Endothelial cell of umbilical vein (primary cell): ENCODE measurements at places on chromosomes 2 and 18.

DNA sequence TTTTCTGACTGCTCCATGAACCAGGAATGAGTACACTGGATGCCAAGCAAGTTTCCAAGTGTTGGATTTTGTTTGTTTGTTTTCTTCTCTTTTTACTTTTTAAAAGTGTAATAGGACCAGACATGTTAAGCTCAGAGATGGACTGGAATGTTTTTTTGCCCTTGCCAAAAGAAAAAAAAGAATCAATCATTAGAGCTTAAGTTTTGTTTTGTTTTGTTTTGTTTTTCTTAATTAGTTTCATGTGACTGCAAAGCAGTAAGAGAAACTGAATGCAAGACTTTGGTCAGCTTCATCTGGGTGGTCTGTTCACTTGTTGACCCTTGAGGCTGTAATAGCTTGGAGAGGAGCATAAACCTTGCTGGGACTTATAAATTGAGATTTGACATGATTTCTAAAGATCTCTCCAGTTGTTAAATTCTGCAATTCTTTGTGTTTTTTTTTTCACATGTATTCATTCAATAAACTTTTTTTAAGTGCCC lies 42.4 kb upstream of the SLC1A4 start:
- no peak overlapping the region for H3K27ac ChIP-seq
- no peak for DNase-seq
- H3K4me3 ChIP-seq, result no peak overlapping the region
- no peaks in the 10 kb centered on the region for H3K4me1 ChIP-seq

DNA sequence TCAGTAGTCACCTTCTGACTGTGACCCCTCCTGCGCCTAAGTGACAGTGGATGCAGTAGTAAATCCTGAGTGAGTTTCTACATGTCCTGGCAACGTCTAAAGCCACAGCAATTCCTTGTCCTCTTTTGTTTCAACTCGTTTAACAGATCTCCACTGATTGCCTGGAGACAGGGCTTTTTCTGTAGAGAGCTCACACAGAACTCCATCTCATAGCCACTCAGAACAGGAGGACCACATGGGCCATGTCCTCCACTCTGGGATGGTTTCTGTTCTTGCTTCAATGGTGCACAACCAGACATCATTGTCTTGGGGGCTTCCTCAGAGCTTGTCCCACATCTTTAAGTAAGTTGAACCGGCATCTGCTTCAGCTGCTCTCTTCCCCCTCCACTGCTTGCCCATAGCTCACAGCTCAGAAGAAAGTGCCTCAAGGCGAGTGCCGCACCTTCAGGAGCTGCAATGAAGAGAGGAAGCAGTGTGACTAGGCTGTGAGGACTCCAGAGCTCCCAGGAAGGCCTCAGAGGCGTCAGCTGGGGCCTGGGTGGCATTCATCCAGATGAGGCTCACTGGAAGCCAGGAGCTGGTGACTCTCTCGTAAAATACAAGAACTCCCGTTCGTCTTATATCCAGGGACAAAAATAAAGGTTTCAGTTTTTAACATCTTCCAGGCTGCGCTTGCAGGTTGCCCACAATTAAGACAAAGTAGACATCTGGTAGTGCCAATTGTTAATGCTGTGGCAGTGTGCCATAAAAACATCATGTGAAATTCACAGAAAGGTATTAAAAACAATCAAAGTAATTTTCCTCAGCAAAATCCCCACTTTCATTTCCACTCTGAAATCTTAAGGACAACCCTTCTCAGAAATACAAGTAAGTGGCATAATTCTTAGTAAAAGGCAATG lies 37.3 kb downstream of the ST3GAL5 start:
- H3K36me3 ChIP-seq, result no peaks in the 10 kb centered on the region
- H3K4me1 ChIP-seq, result peaks cover 11% of the 10 kb centered on the region
- no peaks in the 10 kb centered on the region for H3K27me3 ChIP-seq

DNA sequence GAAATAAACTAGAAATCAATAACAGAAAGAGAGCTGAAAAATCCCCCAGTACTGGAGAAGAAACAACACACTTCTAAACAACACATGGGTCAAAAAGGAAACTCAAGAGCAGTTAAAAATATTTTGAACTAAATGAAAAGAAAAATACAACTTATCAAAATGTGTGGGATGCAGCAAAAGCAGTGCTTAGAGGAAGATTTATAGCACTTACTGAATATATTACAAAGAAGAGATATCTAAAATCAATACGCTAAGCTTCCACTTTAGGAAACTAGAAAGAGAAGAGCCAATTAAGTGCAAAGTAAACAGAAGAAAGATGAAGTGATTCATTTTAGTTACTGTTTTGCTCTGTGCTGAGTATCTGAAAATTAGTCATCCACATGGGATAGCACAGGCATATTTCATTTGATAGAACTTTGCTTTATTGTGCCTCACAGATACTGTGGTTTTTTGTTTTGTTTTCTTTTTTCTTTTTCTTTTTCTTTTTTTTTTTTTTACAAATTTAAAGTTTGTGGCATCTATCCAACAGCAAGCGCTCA lies 17.0 kb downstream of the TGFA start:
- peaks cover 4% of the 10 kb centered on the region for H3K27me3 ChIP-seq
- H3K36me3 ChIP-seq, result no peaks in the 10 kb centered on the region
- H3K4me3 ChIP-seq, result no peak overlapping the region
- no peak for DNase-seq
- no peak overlapping the region for H3K27ac ChIP-seq
- no peaks in the 10 kb centered on the region for H3K4me1 ChIP-seq

GRCh38 chr2:166314022-166314759 lies 61.6 kb downstream of the SCN9A start:
- H3K4me1 ChIP-seq, result no peaks in the 10 kb centered on the region
- H3K4me3 ChIP-seq, result no peak overlapping the region
- H3K27ac ChIP-seq, result no peak overlapping the region
- DNase-seq, result peak; percentile 6

DNA sequence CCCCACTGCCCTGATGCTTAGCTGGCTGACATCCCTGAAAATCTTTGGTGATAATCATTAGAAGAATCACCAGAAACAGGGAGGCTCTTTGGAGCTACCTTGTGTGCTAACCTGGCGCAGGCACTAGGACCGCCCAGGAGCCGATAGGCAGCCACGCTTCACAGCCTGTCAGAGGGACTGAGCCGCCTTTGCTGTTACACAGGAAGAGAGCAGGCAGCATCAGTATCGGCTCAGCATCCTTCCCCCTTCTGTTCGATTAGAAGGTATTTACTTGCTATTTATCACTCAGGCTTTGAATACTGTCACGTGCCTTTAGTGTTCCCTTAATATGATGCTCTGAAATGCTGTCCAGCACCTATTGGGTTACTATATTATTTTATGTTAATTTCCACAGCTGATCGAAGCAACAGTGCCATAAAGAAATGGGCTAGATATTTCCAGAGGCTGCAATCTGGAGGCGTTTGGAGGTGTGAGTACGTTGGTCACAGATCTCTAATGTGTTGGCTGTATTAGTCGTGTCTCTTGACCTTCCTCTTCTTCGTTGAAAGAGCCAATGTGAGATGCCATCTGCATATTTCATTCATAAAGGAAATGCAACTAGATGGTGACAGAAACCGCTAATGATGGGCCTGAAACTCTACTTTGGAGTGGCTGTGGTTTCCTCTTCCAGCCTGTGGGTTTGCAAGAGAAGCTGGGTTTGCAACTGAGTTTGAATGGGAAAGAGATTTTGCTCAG lies 110.4 kb upstream of the RAB27B start:
- H3K27me3 ChIP-seq, result no peaks in the 10 kb centered on the region
- no peak overlapping the region for H3K4me3 ChIP-seq
- H3K4me1 ChIP-seq, result peaks cover under 1% of the 10 kb centered on the region
- H3K36me3 ChIP-seq, result no peaks in the 10 kb centered on the region

- no peak overlapping the region for H3K4me3 ChIP-seq
- no peaks in the 10 kb centered on the region for H3K27me3 ChIP-seq
- H3K36me3 ChIP-seq, result no peaks in the 10 kb centered on the region
- H3K4me1 ChIP-seq, result no peaks in the 10 kb centered on the region
- DNase-seq, result no peak
These were observed 120.8 kb downstream of the FAM168B start for GRCh38 chr2:130972410-130972809.

- no peak for DNase-seq
- no peaks in the 10 kb centered on the region for H3K36me3 ChIP-seq
- H3K27ac ChIP-seq, result no peak overlapping the region
These were observed 165.2 kb downstream of the RAPGEF4 start for GRCh38 chr2:172900871-172901270.

- no peak overlapping the region for H3K27ac ChIP-seq
- no peaks in the 10 kb centered on the region for H3K27me3 ChIP-seq
- no peak for DNase-seq
- no peak overlapping the region for H3K4me3 ChIP-seq
- no peaks in the 10 kb centered on the region for H3K36me3 ChIP-seq
These were observed 494.0 kb upstream of the MYT1L start for GRCh38 chr2:2825062-2825461.
